Stimulated activated CD8-positive, alpha-beta memory T cell treated with anti-CD3 and anti-CD28 coated beads, Interleukin-15, amount 100 ng/mL, for 4 hours (primary cell): ENCODE measurements at places on chromosomes 5 and 9.

GRCh38 chr5:126987271-126987899 is 43.0 kb downstream of the MARCHF3 start:
- DNase-seq: no peak

DNA sequence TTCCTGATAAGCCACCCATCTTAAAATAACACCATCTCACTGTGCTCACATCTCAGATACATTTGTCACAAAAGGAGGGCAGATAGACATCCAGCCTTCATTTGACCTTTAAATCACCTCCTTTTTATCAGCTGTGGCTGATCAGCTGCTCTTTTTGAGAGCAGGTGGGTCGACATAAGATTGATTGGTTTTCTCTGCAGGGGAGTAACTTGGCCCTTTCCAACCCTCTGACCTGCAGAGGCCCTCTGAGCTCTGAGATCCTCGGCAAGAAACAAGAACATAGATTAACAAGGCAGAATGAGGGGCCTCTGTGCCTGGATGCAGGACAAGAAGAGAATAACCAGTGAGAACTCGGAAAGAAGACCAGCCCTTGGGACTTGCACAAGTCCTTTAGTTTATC is 33.5 kb upstream of the GLRA1 start:
- DNase-seq: no peak

GRCh38 chr5:104778-105296 is 12.9 kb downstream of the PLEKHG4B start:
- no peak for DNase-seq

- DNase-seq: no peak
Observed at GRCh38 chr9:118058227-118058626, 354.0 kb downstream of the TLR4 start.

DNA sequence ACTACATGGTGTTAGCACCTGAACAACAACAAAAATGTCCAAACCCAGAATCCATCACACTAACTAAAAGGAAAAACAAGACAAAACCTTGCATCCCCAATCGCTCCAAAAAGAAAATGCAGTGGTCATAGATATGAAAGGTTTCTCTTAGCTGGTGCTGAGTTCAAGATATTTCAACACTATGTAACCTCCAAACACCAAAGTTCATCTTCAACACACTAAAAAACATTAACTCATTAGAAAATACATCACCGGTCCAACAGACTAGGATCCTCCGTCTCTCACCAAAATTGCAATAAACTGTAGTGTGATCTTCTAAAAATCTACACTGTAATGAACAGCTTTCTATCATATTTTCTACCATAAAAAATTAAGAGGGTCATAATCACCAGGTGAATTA is 60.8 kb downstream of the ECPAS start:
- no peak for DNase-seq

- no peak for DNase-seq
Observed at GRCh38 chr9:36597412-36598178, 24.9 kb downstream of the MELK start.

DNA sequence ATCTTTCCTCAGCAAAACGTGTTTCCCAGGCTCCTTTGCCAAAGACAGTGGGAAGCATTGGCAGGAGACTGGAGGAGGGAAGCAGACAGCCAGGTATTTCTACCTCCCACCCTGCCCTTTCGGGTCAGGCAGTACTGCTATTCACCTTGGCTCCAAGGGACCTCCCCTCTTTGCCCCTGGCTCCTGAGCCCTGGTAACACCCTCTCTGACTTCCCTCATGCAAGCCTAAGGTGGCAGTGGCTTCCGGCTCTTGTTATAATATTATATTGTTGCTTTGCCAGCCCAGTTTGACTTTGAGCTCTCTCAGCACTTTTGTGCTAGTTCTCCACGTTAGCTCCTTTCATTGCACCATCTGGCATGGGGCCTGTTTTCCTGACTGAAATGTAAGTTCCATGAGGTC is 81.6 kb upstream of the IFNK start:
- DNase-seq: no peak

DNA sequence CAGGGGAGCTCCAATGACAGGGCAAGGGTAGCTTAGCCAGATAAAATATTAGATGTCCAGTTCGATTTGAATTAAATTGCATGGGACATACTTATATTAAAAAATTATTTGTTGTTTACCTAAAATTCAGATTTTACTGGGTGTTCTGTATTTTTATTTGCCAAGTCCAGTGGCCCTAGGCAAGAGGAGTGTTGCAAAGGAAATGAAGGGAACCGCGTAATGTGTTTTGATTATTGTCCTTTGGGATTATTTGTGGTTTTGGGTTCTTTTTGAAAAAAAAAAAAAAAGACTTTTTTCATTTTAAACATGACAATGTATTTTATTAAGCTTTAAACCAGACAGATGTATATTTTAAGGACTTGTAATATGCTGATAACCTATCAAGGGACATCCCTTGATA is 179.3 kb downstream of the C9orf152 start:
- no peak for DNase-seq

- DNase-seq: no peak
Observed at GRCh38 chr5:138874771-138875551, at the start of gene LRRTM2. LRRTM2 (minus strand) TSS chr5:138875335; CDS start chr5:138874911, 424 bp downstream.
